ENCODE measurements at places on chromosomes 7 and 10.

DNA sequence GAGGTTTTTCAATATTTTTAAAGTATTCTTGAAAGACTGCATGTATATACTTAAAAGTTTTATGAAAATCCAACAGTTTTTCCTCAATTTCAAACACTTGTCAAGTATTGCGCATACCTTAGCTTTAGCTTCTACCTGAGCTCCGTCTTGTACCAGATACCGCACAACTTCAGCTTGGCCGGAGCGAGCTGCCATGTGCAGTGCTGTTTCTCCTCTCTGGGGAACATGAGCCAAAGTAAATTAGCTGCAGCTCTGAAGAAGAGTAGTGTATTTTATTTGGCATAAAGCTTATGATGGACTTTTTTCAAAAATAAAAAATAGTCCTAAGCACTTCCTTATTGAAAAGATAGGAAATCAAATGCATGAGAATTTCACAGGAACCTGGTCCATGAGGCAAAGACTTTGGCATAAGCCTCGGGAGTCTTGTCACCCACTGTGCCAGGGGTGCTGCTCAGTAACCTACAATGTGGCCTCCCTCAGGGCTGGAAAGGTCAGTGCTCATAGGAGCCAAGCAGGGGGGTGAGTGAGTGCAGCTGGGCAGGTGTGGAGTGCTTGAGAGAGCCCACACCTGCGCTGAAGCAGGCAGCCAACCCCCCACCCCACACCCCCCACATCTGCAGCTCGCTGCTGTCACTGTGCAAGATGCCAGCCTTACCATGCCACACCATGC, 189.5 kb downstream of the ANK3 start:
- no peak for DNase-seq

- no peak for DNase-seq
These were observed 270.1 kb downstream of the CACNA2D1 start for GRCh38 chr7:82173400-82174021.

- DNase-seq, result no peak
These were observed 660.5 kb downstream of the LRMDA start for GRCh38 chr10:76091926-76092325.

DNA sequence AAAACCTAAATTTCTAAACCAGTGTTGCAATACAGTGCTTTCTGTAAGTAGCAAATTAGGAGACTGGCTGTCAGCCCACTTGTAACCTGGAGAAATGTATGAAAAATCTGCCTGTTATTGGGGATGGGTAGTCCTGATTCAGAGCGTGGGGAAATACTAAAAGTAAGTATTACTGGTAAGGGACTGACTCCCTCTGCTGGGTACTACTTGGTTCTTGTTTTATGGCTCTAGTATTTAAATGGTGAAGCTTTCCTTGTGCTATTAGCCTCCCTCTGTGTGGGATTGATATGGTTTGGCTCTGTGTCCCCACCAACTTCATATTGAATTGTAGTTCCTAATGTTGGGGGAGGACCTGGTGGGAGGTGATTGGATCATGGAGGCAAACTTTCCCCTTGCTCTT, 886.1 kb downstream of the SORCS1 start:
- no peak for DNase-seq
